ENCODE measurements at places on chromosomes 16 and 17.

DNA sequence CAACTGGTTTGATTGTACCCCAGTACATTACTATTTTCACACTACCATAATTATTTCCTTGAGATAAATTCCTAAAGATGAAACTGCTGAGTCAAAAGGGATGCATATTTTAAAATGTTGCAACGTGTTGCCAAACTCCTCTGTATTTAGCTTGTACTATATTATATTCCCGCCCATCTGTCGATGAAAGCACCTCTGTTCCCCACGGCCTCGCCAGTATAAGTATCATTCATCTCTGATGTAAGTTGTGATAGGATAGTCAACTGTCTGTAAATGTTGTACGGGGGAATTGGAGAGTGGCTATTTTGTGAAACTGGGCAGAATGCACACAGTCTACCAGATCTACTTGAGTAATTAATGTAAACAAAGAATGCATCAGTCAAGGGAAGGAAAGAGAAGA lies 47.7 kb upstream of the TNRC6A start:
- DNase-seq: no peak

DNA sequence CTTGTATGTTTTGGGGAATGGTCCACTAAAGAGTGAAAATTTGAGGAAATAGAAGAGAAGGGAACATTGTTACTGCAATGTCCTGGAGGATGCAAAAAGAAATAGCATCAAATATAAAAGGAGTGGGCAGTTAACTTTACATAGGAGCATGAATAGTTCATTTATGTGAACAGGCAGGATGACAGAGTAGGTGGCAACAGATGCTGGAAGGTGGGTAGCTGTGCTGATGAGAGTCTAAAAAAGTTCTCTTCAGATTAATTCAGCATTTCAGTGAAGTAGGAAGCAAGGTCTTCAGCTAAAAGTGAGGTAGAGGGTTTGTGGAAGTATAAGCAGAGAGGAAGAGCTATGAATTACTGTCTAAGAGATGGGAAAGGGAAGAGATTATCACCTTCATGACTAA lies 276.5 kb downstream of the KIF2B start:
- no peak for DNase-seq

- no peak for DNase-seq
These were observed 26.7 kb downstream of the PLD6 start for GRCh38 chr17:17179371-17179827.

DNA sequence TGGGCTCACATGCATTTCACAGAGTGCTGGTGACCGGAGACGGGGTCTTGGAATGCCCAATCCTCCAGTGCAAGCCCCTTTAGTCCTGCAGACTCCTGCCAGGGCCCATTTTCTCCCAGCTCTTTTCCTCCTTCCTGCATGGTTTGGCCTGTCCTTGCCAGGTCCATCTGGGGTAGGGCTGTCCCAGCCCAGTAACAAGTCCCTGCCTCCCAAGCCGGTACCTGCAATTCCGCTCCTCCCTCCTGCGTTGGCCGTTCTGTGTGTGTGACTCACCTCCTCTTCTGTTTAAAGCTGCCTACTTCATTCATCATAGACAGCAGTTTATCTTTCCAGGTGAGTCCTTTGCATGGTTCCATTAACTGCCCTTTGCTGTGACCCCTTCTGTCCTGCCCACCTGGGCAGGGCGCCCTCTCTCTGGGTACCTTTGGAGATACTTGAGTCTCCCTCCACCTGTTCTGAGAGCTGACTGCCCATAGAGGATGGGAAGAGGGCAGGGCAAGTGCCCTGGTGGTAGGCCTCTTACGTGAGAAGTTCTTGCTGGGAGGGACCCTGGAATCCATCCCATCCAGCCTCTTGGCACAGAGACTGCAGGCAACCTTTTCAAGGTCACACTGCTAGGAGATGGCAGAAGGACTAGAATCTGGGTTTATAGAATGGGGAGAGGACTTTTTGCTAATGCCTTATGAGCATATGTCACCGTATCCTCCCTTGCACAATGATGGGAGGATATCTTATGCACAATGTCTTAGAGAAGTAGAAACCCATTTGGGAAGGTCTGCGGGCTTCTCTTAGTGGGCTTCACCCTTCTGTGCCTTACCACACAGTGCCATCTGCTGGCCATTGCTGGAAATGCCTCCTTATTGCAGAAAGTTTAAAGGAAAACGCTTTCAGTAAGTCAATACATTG lies 29.7 kb upstream of the LGALS9 start:
- DNase-seq: peak; percentile 88

DNA sequence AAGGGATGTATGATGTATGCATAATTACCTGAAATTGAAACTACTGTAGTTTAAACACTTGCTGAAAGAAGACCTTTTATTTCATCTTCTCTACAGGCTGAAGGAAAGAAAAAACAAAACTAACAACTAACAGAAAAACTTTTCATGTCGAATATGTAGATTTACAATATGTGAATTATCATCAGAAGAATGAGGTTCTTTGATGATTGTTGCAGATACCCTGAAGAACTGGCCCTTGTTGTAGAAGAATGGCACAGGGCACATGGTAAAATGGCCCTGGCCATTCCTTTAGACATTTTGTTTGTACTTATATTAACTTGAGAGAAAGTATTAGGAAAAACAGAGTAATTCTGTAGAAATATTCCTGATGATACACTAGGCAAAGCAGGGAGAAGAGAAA lies 443.8 kb downstream of the MAF start:
- DNase-seq: no peak

DNA sequence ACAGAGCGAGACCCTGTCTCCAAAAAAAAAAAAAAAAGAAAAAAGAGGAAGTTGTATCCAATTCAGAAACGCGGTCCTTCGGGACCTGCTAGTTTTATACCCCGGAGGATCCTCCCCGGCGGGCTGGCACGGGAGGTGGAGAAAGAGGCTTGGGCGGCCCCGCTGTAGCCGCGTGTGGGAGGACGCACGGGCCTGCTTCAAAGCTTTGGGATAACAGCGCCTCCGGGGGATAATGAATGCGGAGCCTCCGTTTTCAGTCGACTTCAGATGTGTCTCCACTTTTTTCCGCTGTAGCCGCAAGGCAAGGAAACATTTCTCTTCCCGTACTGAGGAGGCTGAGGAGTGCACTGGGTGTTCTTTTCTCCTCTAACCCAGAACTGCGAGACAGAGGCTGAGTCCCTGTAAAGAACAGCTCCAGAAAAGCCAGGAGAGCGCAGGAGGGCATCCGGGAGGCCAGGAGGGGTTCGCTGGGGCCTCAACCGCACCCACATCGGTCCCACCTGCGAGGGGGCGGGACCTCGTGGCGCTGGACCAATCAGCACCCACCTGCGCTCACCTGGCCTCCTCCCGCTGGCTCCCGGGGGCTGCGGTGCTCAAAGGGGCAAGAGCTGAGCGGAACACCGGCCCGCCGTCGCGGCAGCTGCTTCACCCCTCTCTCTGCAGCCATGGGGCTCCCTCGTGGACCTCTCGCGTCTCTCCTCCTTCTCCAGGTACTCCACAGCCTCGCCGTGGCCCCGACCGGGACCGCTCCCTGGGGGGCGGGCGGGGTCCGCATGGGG lies at the start of gene CDH3:
Gene CDH3 (plus strand): TSS at position 596 of the 779 bp plus-strand sequence. CDS start 70 bp downstream, at position 666.
- peak; percentile 29 for DNase-seq

- DNase-seq: peak; percentile 89
These were observed 3.8 kb downstream of the IL21R start for GRCh38 chr16:27405546-27406451.

GRCh38 chr17:6098050-6098822 lies 28.1 kb downstream of the WSCD1 start:
- no peak for DNase-seq

DNA sequence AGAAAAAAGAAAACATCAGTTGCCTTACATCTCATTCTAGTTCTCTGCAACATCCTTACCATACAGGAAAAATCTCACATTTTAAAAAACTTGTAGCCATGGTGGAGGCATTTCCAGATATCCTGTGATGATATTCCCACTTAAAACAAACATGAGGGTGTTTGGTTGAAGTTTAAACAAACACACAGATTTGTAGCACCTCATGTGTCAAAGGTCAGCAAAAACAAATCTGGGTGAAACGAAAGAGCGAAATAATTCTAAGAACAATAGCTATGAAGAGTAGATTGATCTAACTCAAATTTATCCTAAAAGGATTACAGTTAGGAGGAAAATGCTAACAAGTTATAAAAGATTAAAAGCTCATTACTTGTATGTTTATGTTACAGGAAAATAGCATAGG lies 83.1 kb upstream of the IRX5 start:
- DNase-seq: no peak

DNA sequence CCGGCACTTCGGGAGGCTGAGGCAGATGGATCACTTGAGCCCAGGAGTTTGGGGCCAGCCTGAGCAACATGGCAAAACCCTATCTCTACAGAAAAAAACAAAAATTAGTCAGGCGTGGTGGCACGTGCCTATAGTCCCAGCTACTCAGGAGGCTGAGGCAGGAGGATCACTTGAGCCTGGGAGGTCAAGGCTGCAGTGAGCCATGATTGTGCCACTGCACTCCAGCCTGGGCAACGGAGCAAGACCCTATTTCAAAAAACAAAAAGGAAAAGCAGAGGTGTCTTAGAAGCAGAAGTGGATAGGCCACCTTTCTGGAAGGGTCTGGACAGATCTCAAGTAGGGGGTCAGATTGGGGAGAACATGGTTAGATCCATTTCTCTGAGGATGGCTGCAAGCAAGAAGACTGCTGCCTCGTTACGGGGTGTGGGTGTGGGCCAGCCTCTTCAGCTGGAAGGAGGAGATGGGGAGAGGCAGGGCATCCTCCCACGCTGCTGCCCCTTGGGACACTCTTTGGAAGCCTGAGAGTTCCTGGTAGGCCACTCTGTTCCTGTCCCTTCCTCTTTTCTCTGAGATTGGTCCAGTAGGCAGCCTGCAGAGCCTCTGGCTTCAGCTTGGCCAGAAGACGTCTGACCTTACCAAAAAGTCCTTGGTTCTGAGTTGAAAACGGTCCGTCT lies 208.0 kb downstream of the MSI2 start:
- no peak for DNase-seq

DNA sequence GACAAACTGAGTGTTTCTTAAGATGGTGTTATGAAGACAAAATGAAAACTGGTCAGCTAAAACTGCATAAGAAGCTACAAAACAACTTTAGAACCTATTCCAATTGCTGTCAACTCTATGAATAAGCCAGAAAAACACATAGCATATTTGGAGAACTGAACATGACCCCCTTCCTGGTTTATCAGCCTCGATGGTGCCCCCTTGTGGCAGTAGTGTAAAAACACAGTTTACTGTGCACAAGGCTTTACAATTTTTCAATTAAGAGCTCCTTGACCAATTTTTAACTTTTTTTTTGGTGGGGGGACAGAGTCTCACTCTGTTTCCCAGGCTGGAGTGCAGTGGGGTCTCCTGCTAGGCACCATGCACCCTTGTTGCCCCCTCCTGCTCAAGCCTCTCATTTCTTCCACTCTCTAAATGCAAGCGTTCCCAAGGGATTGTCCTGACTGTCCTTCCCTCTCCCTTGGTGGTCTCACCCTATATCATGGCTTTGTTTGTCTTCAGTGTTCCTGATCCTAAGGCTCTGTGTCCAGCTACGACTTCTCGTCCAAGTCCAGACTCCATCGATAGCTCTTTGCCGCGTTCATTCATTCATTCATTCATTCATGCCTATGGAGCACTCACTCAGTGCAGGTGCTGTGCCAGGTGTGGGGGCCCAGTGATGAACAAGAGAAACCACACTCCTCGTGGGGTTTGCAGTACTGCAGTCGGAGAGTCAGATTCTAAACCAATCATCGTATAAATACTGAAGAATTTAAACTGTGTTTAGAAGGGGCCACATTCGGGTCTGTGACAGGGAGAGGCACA lies 7.5 kb downstream of the EIF1 start:
- DNase-seq: peak; percentile 81

- no peak for DNase-seq
These were observed 108.5 kb upstream of the RCVRN start for GRCh38 chr17:10013365-10014112.

- no peak for DNase-seq
These were observed 127.1 kb upstream of the HS3ST3A1 start for GRCh38 chr17:13728781-13729180.

DNA sequence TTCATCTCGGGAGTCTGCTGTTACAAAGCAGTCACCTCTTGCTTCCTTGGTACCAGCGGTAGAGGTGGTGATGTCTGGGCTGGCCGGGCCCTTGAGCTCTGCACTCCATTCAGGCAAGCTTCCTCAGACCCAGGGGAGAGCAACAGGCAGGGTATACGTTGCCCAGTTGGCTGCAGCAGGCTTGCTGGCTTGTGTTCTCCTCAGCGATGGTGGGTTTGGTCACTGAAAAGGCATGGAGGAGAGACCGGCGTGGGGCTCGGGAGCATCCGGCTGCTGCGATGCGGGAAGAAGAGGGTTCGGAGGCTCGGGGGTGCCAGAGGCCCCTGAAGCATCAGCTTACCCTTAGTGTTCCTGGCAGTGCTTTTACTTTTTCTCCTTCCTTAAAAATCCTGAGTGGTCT lies 25.8 kb downstream of the SAP30BP start:
- DNase-seq: no peak

DNA sequence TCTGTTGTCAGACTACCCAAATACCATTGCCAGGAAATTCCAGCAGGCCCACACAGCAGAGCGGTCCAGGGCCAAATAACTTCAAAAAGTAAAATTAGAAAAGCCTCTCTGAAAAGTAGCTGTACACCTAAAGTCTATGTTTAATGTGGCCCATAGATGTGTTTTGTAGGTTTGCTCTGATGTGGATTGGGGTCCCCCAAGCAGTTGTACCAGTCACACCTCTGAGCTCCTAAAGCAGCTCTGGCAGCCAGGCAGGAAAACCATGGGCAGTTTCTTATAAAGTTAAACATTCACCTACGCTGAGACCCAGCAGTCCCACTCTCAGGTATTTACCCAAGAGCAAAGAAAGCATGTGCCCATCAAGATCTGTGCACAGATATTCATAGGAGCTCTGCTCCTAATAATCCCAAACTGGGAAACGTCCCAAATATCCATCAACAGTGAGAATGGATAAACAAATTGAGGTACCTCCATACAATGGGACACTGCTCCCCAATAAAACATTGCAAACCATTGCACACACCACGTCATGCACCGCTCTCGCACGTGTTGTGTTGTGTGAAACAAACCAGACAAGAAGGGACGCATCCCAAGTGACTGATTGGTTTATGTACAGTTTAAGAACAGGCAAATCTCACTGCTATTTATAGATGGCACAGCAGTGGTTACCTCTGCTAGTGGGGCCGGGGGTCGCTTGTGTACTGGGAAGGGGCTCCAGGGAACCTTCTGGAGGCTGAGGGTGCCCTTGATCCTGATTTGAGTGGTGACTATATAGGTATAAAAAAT lies 15.8 kb upstream of the PRM1 start:
- DNase-seq: no peak

- DNase-seq: no peak
These were observed 435.7 kb downstream of the ZFHX3 start for GRCh38 chr16:72612256-72612655.

- no peak for DNase-seq
These were observed 5.8 kb upstream of the SOCS3 start for GRCh38 chr17:78365561-78366108.

- peak; percentile 57 for DNase-seq
These were observed 3.9 kb upstream of the CCDC57 start for GRCh38 chr17:82216301-82217119.
